Endothelial cell of umbilical vein (primary cell): ENCODE measurements at places on chromosomes 5 and 9. TPM values are rescaled to one million over a fixed set of nuclear protein-coding genes. Genes with fewer than 3 reads are reported as not detected.

GRCh38 chr9:79707589-79707988 is 135.8 kb downstream of the TLE4 start:
- DNase-seq = no peak

- peak; percentile 50 for DNase-seq
These were observed 61.2 kb downstream of the UBAP1 start for GRCh38 chr9:34240006-34240405.

GRCh38 chr5:7714697-7715096 is 136.2 kb downstream of the CFAP90 start:
- no peak for DNase-seq

DNA sequence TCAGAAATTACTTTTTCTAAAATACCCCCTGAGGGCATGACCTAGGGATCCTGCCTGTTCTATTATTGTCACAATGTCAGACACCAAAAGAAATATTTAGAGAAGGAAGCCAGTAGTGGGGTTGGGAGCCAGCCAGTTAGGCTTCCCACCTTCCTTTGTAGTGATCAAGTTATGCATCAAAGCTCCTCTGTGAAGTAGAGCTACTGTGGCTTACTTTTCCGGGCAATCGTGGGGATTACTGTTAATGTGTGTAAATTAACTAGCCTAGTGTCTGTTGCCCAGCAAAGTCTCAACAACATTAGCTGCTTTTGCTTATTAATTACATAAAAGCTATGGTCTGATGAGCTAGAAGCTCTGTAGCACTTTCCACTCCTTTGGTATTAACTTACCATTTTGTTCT is 109.0 kb upstream of the PCAT7 start:
- no peak for DNase-seq

DNA sequence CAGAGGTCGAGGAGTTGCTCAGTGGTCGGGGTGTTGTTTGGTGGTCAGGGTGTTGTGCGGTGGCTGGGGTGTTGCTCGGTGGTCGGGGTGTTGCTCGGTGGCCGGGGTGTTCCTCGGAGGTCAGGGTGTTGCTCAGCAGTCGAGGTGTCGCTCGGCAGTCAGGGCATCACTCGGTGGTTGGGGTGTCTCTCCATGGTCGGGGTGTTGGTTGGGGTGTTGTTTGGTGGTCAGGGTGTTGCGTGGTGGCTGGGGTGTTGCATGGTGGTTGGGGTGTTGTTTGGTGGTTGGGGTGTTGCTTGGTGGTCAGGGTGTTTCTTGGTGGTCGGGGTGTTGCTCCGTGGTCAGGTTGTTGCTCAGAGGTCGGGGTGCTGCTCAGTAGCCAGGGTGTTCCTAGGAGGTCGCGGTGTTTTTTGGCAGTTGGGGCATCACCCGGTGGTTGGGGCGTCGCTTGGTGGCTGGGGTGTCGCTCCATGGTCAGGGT is 11.0 kb upstream of the GPSM1 start:
- no peak for DNase-seq

GRCh38 chr5:82698026-82698425 is 379.2 kb downstream of the TMEM167A start:
- no peak for DNase-seq

Gene RFX3
- total RNA-seq = 10.5 and 13.7 TPM in 2 replicates

Gene INSL6
- total RNA-seq = not detected in 2 replicates

GRCh38 chr9:136527721-136528710 is 17.8 kb downstream of the NOTCH1 start:
- DNase-seq = no peak

DNA sequence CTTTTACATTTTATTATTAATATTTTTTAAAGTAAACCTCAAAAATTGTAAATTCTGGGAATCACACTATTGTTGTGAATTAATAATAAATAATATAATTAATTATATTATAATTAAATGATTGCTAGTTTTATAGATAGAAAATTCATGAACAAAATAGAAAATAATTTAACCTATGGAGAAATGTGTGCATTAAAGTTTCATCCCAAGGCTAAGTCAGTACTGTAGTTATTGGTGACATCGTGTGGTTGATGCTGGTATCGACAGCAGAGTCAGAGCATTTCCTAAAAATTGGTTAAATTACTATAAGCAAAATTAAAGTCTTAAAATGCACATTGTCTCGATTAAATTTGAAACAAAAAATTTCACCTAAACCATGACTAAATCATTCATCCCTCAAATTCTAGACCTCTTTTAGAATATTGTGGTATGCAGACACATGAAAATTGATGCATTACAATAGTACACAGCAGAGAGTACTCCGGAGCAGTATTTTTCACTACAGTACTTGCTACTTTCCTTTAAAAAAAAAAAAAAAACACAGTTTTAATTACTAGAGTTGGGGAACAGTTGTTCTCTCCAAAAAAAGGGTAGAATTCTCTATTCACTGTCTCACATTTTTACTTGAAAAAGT is 73.9 kb downstream of the RORB start:
- peak; percentile 46 for DNase-seq

DNA sequence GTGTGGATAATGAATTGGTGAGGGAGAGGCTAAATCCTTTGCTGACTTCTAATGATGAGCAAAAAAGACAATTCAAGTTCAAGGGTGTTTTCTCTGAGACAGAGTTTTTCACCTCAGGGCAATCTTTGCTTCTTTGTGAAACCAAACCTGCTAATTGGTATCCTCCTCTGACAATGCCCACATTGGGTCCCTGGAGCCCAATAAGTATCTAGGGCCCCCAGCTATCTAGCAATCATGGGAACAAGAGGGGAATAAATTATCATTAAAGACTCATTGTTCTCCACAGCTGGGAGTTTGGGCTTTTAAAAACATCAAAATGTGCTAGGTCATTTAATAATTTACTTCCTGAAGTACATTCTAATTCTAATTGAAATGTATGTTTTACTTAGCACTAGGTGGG is 227.3 kb downstream of the TMEM167A start:
- no peak for DNase-seq

GRCh38 chr9:129027224-129027684 is 877 bp downstream of the SH3GLB2 start:
- no peak for DNase-seq

DNA sequence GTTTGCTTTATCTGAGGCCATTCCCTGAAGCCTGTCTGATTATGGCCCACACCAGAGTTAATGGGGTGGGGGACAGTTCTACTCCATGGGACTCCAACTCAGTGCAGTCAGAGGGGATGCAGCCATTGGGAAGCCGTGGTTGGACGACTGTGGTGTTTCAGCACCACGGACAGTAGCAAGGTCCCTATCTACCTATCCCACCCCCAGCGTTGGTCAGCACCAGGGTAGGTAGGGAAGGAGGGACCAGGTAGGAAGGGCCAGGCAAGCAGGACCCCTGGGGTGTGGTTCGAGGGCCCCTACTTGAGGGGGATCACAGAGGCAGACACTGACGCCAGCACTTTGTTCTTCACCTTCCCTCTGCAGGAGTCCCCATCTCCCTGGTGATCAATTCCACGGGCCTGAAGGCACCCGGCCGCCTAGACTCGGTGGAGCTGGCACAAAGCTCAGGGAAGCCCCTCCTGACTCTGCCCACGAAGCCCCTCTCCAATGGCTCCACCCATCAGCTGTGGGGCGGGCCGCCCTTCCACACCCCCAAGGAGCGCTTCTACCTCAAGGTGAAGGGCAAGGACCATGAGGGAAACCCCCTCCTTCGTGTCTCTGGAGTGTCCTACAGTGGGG is 33.2 kb downstream of the HMCN2 start:
- no peak for DNase-seq

Gene RACK1
- 1,910 and 2,029 TPM in 2 replicates for total RNA-seq

GRCh38 chr9:135732569-135733257 is 30.7 kb downstream of the KCNT1 start:
- DNase-seq = no peak

Gene FBP2
- total RNA-seq = not detected in 2 replicates

Gene UBE2B
- total RNA-seq = 109 and 110 TPM in 2 replicates

Gene LOX
- 69.7 and 79.1 TPM in 2 replicates for total RNA-seq

GRCh38 chr5:39169081-39169480 is 50.3 kb downstream of the FYB1 start:
- DNase-seq = no peak

Gene ADGRV1
- 0.11 and 0.12 TPM in 2 replicates for total RNA-seq

GRCh38 chr5:179731791-179732411 is 721 bp upstream of the MAML1 start:
- no peak for DNase-seq

DNA sequence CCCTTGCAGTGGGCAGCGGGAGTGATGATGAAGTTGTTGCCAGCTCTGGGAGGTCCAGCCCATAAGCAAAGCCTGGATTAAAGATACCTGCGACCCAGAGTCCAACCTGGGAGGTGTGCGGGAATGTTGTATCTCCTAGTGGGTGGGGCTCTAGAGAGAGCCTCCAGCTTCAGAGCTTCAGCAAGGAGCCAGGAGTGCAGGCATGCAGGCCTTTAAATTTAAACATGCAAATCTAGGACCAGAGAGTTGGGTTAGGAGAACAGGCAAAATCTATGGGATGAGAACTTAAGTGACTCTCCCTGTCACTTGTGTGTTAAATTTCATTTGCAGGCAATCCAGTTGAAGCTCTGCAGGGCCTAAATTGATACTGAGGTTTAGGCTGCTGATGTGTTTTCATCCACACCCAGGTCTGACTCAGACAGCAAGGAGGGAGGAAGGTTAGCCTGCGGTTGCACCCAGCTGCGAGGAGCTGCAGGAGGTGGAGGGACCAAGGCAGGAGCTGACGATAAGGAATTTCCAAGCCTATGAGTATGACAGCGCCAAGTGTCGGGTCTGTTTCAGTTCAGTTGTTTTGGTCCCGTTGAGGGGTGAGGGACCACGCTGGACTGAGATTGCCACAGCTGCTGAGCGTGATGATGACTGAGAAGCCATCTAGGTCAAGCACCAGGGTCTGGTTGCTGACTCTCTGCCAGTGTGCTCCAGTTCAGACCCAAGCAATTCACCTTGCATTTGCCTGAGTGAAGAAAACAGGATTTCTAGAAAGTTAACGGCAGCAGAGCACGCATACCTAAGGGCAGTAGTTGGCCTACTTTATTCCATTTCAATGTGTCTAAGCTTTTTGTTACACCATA is 243.0 kb downstream of the ICE1 start:
- DNase-seq = no peak

GRCh38 chr9:127963359-127964064 is 17.3 kb downstream of the EEIG1 start:
- DNase-seq = no peak

DNA sequence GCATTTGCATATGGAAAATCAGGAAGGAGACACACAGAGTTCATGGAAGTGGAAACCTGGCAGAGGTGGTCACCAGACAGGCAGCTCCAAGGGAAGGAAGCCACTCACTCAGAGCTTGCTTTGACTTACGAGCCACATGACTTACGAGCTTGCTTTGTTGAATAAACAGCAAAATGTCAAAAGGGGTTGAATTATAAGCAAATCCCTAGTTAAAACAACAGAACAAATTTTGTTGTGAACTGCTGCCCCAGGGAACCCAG is 164.3 kb downstream of the SYK start:
- DNase-seq = peak; percentile 20

DNA sequence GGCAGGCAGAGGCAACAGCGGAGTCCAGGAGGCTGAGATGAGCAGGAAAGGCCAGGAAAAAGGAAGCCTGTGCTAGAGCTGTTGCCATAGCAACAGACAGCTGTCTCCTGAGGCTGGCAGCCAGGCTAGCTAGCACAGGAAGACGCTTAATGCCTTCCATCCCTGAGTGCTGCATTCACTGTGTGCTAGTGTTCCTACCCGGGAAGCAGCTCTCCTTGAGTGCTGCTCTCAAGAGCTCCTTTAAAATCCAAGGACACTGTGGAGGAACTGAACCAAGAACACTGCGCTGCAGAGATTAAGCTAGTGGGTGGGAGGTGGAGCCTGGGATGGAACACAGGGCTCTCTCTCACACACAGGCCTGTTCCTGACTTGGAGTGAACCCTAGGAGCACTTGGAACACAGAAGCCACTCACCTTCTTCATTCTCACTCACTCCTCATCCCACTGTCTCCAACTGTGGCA is 53.5 kb upstream of the IL7R start:
- peak; percentile 71 for DNase-seq

Gene PSMD5
- total RNA-seq = 62.2 and 70.2 TPM in 2 replicates

DNA sequence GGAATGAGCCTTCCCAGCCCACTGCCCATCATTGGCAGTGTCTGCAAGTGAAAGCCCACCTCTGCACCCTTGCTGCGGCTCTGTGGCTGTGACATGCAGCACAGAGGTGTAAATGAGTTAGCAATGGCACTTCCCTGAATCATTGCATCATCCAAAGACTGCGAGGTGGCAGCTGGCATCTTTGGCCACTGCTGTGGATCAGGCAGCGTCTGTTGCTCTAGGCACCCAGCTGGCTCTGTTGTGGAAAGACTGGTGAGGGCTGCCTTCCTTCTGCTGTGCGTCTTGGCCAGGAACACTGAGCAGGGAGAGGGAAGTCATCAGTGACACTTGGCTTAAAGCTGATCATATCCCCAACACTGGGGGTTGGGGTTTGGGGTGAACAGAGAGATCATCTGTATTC is 64.5 kb downstream of the MFAP3 start:
- DNase-seq = no peak

- DNase-seq = no peak
These were observed 102.2 kb downstream of the PCSK5 start for GRCh38 chr9:75992482-75993206.

DNA sequence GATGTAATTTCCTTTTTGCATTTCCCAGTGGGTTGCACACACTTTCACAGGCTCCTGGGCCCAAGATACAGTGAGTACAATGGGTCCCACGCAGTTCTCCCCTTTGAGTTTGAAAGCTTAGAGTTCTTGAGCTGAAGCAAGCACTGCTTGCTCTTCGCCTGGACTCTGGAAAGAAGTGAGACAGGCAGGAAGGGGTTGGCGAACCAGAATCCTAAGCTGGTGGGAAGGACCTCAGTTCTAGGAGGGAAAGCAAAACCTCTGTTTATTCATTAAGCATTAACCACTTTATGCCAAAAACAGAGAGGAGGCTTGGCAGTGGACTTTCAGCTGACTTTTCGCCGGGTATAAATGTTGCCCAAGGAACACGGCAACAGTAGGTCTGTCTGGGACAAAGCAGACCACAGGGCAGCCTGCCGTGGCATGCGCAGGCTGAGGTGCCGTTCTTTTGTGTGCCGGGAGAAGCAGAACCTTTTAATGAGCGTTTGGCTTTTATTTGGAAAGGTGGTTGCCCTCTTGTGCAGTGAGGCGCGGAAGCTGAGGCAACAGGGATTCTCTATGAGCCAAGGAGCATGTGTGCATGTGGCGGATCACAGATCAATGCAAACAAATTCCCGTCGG is 239.9 kb upstream of the PANK3 start:
- no peak for DNase-seq

DNA sequence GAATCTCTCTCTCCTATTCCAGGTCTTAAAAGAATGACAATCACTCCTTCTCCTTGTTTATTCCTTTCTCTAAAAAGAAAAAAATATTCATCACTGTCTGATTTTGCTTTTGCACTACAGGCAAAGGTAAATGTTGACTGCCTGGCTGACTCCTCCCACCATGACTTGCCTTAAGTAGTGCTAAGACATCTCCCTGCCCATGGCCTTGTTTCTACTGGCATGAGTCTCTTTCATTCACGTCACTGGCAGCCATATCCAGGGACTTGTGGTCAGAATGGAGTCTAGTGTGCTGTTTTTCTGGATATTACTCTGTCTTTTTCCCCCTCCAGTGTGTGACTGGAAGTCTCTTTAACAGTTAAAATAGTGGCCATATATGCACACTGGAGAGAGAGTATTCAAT is 522.9 kb upstream of the DAB2 start:
- DNase-seq = no peak

Gene HEMGN
- total RNA-seq = not detected in 2 replicates

Gene B4GALT1
- 65.6 and 66.5 TPM in 2 replicates for total RNA-seq

GRCh38 chr5:168784454-168784853 is 205.3 kb upstream of the PANK3 start:
- DNase-seq = no peak

Gene TPPP
- total RNA-seq = 0.07 and 0.09 TPM in 2 replicates

Gene SLC25A48
- total RNA-seq = not detected in 2 replicates

GRCh38 chr5:171965745-171966144 is 40.7 kb downstream of the FBXW11 start:
- DNase-seq = peak; percentile 19
